ENCODE measurements at places on chromosomes 3 and 15.
A peak's percentile ranks its signal among the peaks of the same experiment; 100 is the strongest.

GRCh38 chr3:47432673-47433072 is 43.1 kb downstream of the SCAP start:
- DNase-seq, result no peak

- DNase-seq, result peak; percentile 24
These were observed 14.9 kb downstream of the NAALADL2 start for GRCh38 chr3:174873832-174874657.

- no peak for DNase-seq
These were observed 175.6 kb downstream of the GREM1 start for GRCh38 chr15:32893421-32893820.

DNA sequence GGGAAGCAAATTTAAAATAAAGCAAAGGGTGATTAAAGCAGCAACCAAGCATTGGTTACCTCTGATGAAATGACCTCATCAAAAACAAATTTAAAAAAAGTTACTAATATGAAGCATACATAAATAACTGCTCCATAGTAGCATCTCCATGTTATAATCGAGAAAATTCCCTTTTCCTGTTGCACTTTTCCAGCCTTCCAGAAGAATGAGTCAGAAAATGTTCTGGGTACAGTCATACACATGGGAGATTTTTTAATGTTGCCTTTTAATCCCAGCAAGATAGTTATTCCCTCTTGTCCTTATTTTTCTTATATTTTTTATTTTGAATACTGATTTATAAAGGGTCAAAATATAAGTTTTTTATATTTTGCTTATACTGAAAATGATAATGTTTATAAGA is 2.6 kb upstream of the TMCO5A start:
- peak; percentile 33 for DNase-seq

DNA sequence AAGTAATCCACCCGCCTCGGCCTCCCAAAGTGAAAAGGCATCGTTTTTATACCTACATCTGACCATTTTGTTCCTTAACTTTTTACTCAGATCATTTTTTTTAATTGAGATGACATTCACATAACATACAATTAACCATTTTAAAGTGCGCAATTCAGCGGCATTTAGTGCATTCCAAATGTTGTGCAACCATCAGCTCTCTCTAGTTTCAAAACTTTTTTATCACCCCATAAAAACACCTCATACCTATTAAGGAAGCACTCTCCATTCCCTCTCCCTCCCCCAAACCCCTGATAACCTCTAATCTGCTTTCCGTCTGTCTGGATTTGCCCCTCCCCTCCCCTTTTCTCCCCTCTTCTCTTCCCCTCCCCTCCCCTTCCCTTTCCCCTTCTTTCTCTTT is 310.1 kb downstream of the UACA start:
- DNase-seq, result no peak

- DNase-seq, result no peak
These were observed 1079.5 kb downstream of the IGSF11 start for GRCh38 chr3:117955196-117955595.

GRCh38 chr3:20064387-20064786 is 24.1 kb downstream of the KAT2B start:
- DNase-seq, result peak; percentile 85

GRCh38 chr15:73319460-73320245 is 49.1 kb downstream of the HCN4 start:
- DNase-seq, result no peak

DNA sequence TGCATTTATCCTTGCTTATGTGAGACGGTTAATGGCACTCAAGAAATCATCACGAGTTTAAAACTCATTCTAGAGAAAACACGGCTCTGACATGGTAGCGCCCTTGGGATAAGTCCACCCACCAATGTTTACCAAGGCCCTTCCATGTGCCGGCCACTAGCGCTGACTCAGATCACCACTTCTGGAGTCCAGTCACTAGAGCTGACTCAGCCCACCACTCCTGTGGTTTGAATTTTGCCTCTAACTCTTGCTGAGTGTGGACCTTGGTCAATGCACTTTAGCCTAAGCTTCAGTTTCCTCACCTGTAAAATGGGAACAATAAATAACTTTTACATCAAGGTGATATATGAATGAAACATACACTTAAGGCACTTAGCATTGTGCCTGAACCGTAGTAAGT is 358.4 kb upstream of the PROK2 start:
- DNase-seq, result no peak

DNA sequence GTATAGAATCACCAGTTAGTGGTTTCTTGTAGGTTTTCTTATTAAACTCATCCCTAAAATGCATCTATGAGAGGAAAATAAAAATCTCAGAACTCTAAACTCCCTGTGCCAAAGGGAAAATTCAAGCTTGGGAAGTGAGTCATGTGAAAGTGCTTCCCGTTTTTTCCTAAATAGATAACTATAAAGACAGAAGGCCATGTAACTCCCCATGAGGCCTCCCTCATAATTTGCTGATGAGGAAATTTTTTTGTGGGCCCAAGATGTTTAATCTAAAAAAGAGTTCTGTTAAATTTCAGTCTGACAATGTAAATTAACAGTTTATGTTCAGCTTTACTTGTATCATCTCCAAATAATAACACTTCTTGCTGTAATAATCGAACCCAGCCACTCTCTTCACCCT is 1273.9 kb downstream of the OTOL1 start:
- no peak for DNase-seq

DNA sequence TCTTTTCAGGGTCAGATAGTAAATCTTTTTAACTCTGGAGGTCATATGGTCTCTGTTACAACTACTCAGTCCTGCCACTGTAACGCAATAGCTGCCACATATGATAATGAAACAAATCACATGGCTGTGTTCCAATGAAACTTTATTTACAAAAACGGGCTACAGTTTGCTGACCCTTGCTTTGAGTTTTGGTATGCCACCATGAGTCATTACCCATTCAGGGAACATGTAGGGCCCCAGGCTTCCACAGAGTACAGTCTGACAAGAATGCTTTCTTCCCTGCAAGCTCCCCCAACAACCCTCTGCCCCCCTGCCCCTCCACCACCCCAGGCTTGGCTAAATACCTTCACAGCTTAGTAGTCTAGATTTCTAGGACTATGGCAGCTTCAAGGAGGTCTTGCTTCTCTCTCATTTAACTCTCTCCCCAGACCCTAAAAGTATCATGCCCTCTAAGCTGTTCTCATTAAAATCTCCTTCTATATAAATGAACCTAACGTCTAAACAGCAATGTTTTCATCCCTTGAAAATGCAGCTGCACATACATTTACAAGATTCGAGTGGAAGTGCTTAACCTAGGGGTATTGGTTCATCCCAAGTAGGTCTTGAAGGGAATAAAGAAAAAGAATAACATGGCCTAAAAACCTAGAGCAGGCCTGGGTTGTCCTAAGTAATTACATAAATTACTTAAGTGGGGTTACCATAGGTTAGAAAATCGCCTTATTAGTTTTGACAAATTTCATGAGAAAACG is 117.8 kb upstream of the PRICKLE2 start:
- DNase-seq, result peak; percentile 90

DNA sequence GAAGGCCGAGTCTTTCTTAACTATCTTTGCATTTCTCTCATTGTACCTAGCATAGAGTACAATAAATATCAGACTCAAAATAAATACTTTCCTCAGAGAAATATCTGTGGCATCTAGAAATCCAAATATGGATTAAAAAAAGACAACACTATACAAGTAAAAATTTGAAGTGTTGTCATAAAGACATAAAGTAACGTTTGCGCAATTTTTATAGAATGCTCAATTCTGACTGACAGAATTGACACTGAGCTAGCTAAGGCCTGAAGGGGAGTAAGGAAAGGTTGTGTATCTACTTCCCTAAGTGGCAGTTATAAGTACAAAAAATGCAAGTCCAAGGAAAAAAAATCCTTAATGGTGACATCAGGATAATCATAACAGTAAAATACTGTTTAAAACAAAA is 1.1 kb downstream of the SEC11A start:
- DNase-seq, result no peak

- DNase-seq, result no peak
These were observed 43.8 kb upstream of the CMTM8 start for GRCh38 chr3:32194653-32195052.

GRCh38 chr3:124496061-124496460 is 234.2 kb upstream of the UMPS start:
- no peak for DNase-seq

DNA sequence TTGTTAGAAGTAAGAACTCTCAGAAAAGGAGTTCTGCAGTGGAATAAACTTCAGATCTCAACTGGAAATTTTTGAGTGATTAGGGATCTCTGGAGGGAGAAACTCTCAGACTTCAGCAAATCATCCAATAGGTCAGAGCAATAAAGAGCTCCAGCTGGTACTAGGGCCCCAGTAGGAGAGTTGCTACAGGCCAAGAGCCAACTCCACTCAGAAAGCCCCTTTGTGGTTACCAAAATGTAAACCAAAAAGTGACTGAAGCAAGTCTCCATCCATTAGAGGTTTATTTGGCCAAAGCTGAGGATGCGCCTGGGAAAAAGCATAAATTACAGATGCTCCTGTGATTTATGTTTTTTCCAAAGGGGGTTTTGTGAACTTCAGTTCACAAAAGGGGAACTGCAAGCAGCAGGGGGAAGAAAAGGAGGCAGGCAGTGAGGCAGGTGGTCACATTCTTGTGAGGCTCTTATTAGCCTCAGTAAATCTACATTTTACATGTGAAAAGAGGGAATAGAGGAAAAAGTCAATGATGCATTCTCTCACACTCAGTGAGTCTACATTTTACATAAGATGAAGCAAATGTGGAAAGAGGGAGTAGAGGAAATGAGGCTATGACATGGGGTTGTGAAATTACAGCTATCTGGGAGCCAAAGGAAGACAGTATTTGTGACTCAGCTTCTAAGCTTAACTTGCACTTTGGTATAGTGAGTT is 92.4 kb upstream of the DAZL start:
- DNase-seq, result peak; percentile 36

DNA sequence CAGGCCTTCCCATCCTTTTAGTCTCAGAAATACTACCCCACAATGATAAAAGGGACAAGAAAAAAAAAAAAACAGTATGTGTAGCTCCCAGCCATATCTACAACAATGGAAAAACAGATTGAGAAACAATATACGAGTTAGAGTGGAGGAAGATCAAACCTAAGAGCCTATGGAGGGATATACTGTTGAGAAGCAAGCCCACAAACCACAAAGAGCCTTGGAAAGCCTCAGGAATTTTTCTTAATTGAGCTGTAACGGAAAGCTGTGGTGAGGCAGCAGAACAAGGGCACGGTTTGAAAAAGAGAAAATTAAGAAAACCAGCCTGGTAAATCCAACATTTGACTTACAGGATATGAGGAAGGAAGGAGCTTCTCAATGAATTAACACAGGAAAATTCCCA is 21.4 kb downstream of the KPNA1 start:
- DNase-seq, result no peak

- DNase-seq, result no peak
These were observed 115.9 kb downstream of the NEK11 start for GRCh38 chr3:131142580-131142979.
